A549 treated with RU486 at 1 μM for 4 hours (cell line): ENCODE measurements at places on chromosomes 2 and 18. TPM values are rescaled to one million over a fixed set of nuclear protein-coding genes. Genes with fewer than 3 reads are reported as not detected.

Gene MROH2A
- 0.18 to 0.31 TPM (median 0.24 TPM) in 4 of 5 replicates, not detected in the other for total RNA-seq

Gene LYG2
- 0.17 TPM in 1 of 5 replicates, not detected in the others for total RNA-seq

Gene TMEM247
- total RNA-seq = not detected in 5 replicates

Gene CLEC4F
- total RNA-seq = not detected in 5 replicates

Gene ANKRD44
- 0.78 to 2.5 TPM (median 1.5 TPM) in 5 replicates for total RNA-seq

Gene IL18RAP
- total RNA-seq = 0.05 TPM in 1 of 5 replicates, not detected in the others

Gene RAB31
- total RNA-seq = 22.1 to 33.5 TPM (median 28.0 TPM) in 5 replicates

Gene PUM2
- total RNA-seq = 28.1 to 45.3 TPM (median 42.9 TPM) in 5 replicates

Gene REL
- total RNA-seq = 1.3 to 4.0 TPM (median 2.7 TPM) in 5 replicates

Gene CDH2
- total RNA-seq = 29.9 to 52.8 TPM (median 43.0 TPM) in 5 replicates

Gene SLC5A7
- total RNA-seq = not detected in 5 replicates

Gene ERICH2
- not detected in 5 replicates for total RNA-seq

Gene CCL20
- 3.0 to 5.8 TPM (median 4.3 TPM) in 5 replicates for total RNA-seq

Gene NEMP2
- total RNA-seq = 3.5 to 7.6 TPM (median 7.1 TPM) in 5 replicates

Gene ZSCAN30
- total RNA-seq = 0.53 to 0.96 TPM (median 0.71 TPM) in 5 replicates

Gene SETBP1
- total RNA-seq = 0.41 to 0.70 TPM (median 0.58 TPM) in 5 replicates

Gene DSG4
- not detected in 5 replicates for total RNA-seq

Gene ALLC
- 0.21 TPM in 1 of 5 replicates, not detected in the others for total RNA-seq

Gene SOWAHC
- 8.4 to 18.4 TPM (median 17.2 TPM) in 5 replicates for total RNA-seq
